Heart right ventricle (tissue), 16 donors: ENCODE measurements at places on chromosomes 7 and 10. TPM values are rescaled to one million over a fixed set of nuclear protein-coding genes. Genes with fewer than 3 reads are reported as not detected.
A peak's percentile ranks its signal among the peaks of the same experiment; 100 is the strongest.

DNA sequence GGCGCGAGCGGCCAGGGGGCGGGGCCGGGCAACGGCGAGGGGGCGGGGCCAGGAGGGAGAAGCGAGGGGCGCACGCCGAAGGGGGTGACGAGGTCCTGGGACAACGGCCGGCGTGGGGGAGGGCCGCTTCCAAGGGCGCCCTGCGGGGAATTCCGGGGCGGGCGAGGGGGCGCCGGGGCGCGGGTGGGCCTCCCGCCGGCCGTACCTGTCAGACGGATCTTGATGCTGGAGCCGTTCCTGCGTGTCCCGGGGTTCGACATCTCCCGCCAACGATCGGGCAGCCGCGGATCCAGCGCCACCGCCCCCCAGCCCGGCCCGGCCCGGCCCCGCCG lies 421 bp downstream of the SMURF1 start:
- no peak for DNase-seq

Gene ACSL5
- polyA plus RNA-seq: 7.3 TPM

- no peak for DNase-seq
These were observed 220.5 kb downstream of the CDK14 start for GRCh38 chr7:90816511-90817142.

Gene CYP26A1
- not detected for polyA plus RNA-seq

Gene HOXA6
- polyA plus RNA-seq: not detected

- DNase-seq: no peak
These were observed 52.9 kb upstream of the CACNB2 start for GRCh38 chr10:18087355-18087754.

Gene CYP3A5
- 0.03 TPM for polyA plus RNA-seq

- DNase-seq: peak; percentile 77
These were observed at the start of gene DYNC1I1 for GRCh38 chr7:95772298-95772770. Gene DYNC1I1, plus strand, starts transcription at chr7:95772554. Its CDS starts 32,176 bp downstream, at chr7:95804730.

DNA sequence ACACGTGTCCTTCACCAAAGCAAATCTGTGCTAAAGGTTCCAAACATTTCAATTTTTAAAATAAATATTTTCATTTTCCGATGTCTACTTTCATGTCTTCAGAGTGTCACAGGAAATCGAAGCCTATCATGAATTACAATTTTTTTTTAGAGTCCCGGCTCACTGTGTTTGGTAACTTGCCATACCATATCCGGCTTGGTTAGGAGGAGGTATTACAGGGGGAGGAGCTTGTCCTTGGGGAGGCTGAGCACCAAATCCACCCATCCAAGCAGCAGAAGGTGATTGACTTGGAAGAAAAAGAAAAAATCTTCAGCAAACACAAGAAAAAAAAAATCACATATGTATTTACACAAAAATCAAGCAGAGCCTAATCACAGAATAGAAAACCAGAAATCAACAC lies 21.3 kb downstream of the TIAL1 start:
- DNase-seq: no peak

Gene SPDYE1
- polyA plus RNA-seq: not detected

GRCh38 chr10:13018171-13018570 lies 16.7 kb upstream of the CCDC3 start:
- no peak for DNase-seq

- DNase-seq: no peak
These were observed 35.1 kb upstream of the CXCL12 start for GRCh38 chr10:44419790-44420549.

GRCh38 chr10:58994226-58995057 lies 182.0 kb upstream of the PHYHIPL start:
- no peak for DNase-seq

DNA sequence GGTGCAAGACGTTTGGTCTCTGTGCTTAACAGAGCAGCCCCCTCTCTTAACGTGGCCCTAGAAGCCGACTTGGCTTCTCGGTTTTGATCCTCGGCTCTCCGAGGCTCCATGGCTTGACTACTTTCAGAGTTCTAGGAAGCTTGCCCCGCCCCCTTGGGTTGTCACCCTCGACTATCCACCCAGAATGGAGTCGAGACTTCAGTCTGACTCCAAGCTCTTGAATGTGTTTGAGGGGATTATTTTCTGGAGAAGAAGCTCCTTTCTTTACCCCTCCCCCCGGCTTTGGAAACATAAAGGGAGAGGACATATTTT lies 448 bp downstream of the SEC24C start:
- no peak for DNase-seq

Gene UBTD1
- polyA plus RNA-seq: 56.0 TPM

Gene NKX2-3
- polyA plus RNA-seq: not detected

Gene OR2A2
- polyA plus RNA-seq: not detected

DNA sequence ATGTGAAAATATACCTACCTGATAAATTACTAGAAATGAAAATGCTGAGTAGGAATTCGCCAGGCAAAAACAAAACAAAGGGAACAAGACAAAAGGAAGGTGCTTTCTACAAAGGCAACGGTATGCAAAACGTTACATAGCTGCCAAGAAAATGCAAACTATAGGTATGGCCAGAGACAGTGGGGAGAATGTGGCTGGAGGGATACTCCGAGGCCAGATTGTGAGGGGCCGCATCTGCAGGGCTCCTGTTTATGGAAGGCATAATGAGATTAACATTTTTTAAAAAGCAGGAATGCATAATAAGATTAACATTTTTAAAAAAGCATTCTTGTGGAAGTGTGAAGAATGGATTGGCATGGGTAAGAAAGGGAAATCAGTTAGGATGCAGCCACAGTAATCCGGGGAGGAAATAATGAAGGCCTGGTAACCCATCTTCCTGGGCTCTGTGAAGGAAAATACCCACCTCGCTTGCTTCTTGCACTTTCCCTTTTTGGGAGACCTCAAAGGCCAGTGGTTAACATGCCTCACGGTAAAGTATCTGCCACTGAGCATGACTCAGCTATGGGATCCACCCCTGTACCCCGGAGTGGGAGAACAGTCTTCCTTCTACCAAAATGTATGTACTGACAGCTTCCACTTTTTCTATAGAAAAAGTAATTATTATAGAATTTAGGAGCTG lies 145.8 kb upstream of the LRRN3 start:
- DNase-seq: no peak

Gene UTF1
- not detected for polyA plus RNA-seq

DNA sequence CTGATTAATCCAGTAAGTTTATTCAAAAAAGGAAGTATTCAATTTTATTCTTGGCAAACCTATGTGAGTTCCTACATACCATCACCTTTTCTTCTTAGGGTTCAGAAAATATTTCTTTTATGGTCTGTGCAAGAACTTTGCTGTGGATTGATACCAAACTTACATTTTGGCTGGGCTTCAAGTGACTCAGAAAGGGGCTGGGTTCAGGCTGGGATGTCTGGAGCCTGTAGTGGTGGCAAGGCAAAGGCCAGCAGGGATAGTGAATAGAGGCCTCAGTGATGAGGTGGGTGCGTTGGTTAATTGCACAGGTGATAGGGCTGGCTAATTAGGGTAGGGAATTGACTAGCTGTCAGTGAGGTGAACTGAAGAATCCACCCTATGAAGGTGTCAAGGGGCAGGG lies 40.2 kb upstream of the ATXN7L1 start:
- no peak for DNase-seq

Gene RGS10
- polyA plus RNA-seq: 8.4 TPM

DNA sequence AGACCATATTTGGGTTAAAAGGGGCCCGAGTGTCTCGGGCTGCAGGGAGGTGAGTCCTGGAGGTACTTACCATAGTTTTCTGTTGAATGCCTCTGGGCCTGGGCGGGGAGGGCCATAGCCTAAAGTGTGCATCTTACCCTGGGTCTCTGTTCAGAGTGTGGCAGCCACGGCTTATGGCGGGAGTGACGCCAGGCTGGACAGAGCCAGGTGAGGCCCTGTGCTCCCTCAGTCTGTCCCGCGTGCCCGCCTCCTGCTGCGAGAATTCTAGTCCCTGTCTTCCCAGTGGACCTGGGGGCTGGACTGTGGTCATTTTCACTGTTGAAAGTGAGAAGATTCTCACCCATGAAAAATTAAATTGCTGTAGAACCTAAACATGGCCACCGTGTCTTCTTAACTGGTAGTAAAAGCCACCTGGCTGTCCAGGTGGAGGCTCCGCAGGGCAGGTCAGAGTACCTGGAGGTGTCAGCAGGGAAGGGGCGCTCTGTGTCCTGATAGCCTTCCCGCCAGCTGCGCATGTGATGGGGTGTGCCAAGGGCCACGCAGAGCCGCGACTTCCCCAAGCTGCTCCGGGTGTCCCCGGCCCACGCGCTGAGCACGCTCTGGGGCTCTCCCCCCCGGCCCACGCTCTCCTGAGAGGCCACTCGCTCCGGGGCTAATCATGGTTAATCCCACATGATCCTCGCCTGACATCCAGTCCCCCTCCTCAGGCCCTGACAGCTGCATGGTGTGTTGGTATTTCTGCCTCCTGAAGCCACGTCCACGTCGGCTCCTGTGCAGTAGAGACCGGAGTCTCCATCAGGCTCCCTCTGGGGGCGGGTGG lies 20.3 kb downstream of the INPP5A start:
- no peak for DNase-seq

- no peak for DNase-seq
These were observed 10.2 kb upstream of the EFCAB10 start for GRCh38 chr7:105591522-105591921.

GRCh38 chr7:123824754-123825067 lies 20.3 kb upstream of the HYAL4 start:
- DNase-seq: no peak

GRCh38 chr10:103636492-103636891 lies 143.0 kb downstream of the NEURL1 start:
- DNase-seq: peak; percentile 13

DNA sequence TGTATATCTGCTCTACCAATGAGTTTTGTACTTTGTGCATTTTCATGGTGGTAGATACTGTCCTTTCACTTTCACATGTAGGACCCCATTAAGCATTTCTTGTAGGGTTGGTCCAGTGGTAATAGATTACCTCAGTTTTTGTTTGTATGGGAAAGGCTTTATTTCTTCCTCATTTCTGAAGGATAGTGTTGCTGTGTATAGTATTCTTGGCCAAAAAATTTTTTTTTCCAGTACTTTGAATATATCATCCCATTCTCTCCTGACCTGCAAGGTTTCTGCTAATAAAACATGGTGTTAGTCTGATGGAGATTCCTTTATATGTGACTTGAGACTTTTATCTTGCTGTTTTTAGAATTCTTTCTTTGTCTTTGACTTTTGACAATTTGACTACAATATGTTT lies 12.0 kb downstream of the GIMAP8 start:
- DNase-seq: no peak

GRCh38 chr10:5971315-5971832 lies 6.0 kb downstream of the IL15RA start:
- DNase-seq: no peak

- no peak for DNase-seq
These were observed 4.1 kb upstream of the INTS1 start for GRCh38 chr7:1508277-1508758.

GRCh38 chr7:22351329-22351692 lies 5.6 kb downstream of the RAPGEF5 start:
- DNase-seq: no peak

Gene C10orf71
- 3.6 TPM for polyA plus RNA-seq

GRCh38 chr7:8185926-8186683 lies 75.9 kb downstream of the ICA1 start:
- DNase-seq: no peak

DNA sequence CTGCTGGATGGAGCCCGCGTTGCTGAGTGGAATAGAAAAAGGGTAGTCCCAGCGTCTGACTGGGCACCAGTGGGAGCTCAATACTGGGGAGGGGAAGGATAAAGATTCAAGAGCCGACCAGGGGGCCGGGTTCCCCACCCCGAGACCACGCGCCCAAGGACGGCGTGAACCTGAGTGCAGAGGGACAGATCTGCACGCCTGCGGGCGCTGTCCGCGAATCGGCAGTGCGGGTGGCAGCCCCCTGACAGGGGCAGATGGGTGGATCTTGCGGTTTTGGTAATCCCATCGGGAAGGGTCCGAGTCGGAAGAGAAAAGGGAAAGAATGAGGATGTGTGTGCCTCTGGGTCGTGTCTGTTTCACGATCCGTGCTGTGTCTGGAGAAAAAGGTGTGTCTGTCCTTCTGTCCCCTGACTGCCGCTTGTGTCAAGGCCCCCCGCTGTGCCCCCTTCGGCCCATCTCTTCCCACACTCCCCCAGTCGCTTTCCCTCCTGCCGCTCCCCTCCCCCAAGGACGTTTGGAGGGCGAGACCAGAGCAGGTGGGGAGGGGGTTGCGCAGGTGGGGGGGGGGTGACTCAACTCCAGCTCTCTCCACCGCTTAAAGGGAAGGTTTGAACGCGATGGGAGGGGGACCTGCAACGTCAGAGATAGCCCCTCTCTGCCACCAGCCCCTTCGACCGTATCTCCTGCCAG lies 734 bp upstream of the VGF start:
- DNase-seq: no peak

- DNase-seq: no peak
These were observed 80.8 kb downstream of the RBM20 start for GRCh38 chr10:110724937-110725336.
